ENCODE measurements at places on chromosomes 5 and 9.

DNA sequence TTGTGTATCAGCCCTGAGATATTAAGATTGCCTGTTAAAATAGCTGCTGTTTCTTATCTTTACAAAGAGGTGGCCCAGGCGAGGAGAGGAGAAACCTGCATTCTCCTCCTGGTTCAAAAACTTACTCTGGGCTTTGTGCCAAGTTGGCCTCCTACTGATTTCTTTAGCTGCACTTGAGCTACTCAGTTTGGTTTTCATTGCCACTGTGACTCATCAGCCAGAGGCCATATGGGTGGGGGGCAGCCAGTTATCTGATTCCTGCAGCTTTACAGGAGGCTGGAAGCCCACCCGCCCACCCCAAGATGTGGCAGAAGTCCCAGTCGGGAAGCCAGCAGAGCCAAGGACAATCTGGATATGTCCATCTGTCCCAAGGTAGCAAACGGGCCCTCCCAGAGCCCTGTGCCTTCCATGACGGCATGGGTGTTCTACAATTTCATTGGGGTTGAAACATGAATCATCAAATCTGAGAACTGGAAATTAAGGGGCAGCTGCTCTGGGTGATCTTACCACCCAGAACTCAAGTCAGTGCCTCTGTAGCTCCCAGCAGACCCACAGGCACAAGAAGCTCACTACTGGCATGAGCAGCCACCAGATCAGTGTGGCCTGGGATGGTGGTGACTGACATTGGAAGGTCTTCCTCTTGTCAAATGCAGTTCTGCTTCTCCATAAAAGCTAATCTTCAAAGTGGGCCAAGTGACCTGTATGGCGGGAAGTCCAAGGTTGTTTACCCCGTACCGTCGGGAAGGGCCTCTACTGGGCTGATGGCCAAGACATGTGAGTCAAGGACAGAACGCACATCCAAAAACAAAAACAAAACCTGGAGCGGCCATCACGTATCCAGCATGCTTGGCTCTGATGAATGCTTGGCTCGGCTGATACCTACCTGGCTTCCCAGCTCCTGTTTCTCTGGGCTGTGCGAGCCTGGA lies 15.6 kb downstream of the FCN2 start:
- no peak for DNase-seq

- no peak for DNase-seq
Observed at GRCh38 chr9:108386859-108387384, 468.9 kb downstream of the ACTL7B start.

DNA sequence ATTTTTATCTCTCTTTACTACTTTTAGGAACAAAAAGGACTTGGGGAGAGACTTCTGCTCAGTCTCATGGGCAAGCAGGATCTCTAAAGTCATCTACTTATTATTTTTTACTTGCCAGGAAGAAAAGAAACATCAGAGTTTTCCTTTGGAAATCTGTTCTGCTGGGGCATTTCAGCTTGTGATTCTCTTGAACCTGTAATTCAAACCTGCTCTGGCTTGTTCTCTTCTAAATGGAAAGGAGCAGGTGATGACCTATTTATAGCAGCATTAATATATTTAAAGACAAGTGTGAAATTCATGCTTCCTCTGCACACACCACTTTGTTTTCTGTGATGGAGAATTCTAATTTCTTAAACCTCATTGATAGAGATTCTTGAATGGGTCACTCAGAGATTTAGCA lies 2.0 kb downstream of the ADCY2 start:
- DNase-seq: peak; percentile 64

DNA sequence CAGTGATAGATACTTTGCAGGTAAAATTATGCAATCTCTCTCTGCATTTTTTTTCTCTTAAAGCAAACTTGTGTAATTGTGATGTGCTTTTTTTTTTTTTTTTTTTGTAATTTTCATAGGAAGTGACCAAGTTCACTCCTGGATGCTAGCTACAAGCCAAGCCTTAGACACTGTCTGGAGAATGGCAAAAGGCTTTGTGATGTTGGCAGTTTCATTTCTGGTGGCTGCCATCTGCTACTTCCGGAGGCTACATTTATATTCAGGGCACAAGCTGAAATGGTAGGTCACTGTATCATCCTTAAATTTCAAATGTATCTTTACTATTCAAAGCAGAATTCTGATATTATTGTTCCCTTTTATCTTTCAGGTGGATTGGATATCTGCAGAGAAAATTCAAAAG lies 19.3 kb downstream of the OTULINL start:
- DNase-seq: no peak

DNA sequence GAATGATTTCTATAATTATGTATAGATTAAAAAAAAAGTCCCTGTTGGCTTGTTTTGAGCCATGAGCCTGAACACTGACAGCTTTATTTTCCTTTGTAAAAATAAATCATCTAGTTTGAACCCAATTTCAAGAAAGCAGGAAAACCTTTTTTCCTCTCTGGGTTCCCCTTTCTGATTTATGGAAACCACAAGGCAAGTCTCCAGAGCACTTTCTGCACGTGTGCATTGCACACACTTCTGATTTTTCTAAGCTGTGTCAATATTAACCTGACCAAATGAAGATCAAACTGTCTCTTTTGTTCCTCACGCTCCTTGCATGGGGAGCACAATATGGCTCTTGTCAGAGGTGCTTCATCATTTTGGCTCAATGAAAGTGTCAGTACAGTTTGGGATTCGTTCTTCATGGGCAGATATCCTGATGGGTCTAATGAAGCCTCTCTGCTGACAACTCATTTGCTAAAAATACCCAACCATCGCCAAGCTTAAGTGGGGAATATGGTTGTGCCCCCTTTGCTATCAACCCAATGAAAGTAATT lies 39.2 kb upstream of the PCA3 start:
- DNase-seq: peak; percentile 61
